ENCODE measurements at places on chromosomes 6 and 20.

DNA sequence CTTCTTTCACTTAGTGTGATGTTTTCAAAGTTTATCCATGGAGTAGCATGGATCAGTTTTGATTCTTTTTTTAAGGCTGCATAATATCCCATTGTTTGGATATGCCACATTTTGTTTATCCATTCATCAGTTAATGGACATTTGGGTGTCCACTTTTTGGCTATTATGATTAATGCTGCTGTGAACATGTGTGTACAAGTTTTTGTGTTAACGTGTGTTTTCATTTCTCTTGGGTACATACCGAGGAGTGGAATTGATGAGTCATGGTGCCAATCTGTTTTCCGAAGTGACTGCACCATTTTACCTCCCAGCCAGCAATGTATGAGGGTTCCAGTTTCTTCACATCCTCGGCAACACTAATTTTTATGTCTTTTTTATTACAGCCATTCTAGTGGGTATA lies 78.4 kb upstream of the CCDC28A start:
- DNase-seq = no peak

GRCh38 chr6:53728570-53729194 lies 63.1 kb upstream of the KLHL31 start:
- peak; percentile 49 for DNase-seq

- DNase-seq = no peak
These were observed 466.9 kb downstream of the CD83 start for GRCh38 chr6:14584450-14584849.

DNA sequence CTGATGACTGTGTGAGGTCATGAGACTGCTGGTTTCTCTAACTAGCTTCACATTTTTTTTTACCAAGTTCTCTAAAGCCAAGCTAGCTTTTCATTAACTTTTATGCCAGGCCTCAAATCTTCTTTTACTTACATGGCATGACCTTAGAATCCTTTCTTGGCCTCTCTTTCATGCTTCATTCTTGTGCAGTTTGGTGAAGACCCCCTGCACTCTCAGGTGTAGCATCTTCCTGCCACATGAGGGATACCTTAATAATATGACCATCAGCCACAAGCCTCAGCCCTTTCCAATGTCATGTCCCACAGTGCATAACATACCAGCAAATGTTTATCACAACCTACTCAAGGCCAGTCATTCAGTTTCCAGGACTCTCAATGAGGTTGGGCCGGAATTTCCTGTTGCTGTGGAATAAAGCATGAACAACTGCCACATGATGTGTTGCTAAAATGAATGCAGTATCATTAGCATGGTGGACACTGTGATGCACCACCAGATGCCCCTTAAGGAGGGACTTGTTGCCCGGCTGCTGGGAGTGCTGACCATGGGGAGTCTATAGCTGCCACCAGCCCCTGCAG lies 72.2 kb downstream of the RIN2 start:
- no peak for DNase-seq

DNA sequence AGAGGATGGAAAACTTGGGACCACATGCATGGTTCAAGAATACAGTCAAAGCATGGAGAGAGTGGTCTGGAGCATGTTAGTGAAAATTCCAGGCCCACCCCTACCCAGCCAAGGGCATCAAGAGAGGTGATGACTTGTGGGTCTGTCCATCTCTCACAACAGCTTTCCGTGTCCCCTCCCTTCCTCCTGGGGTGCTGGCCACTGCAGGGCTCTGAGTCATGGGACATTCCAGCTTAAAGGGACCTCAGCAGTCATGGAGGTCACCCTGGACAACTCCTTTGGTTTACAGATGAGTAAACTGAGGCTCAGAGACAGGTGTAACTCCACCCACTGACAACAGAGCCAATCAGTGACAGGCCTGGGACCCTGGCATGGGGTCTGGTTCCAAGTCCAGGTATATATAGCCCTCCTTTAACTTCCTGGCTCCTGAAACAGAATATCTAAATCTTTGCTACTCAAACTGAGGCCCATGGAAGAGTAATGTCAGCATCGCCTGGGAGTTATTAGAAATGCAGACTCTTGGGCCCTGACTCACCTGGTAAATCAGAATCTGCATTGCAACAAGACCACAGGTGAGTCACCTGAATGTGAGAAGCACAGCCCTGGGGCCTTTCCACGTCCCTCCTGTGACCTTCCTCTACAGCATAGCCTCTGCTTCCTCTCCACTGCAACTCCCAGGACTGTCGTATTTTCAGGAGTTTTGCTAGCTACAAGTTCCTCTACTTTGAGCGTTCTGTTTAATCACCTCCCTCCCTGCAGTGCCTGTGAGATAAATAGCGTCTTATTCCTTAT lies 170.2 kb downstream of the ZDHHC14 start:
- no peak for DNase-seq

DNA sequence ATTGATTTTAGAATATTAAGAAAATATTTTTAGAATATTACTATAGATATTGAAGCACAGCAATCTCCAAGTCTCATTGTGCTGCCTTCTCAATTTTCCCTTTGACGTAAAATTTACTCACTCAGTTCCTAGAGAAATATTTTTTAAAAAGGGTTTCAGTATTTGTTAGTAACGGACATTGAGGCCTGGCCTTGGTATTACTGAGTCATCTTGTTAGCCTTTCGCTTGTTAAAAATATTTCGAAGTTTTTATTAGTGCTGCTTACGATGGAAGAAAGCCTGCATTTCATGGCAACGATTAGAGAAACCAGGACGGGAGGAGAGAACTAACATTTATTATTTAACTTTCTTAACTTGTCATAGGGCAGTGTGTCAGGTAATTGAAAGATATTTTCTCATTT lies 82.2 kb downstream of the TIAM2 start:
- no peak for DNase-seq

DNA sequence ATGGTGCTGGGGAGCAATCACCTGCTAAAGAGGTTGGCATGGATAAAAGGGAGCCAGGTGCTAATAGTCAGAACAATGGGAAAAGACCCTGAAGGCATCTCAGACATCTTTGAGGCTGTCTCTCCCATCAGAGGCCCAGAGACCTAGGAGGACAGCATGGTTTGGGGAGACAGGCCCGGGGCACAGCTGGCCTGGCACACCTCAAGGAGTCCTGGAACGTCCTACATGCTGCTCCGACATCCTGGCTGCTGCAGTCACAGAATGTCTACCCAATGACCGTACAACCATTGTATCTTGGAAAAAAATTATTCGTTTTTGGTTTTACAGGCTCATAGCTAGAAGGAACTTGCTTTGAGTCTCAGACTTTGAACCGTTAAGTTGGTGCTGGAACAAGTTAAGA lies 4.4 kb downstream of the GMDS start:
- no peak for DNase-seq

- no peak for DNase-seq
These were observed 77.2 kb downstream of the BACH2 start for GRCh38 chr6:90219209-90219985.

- no peak for DNase-seq
These were observed 38.3 kb upstream of the SAMHD1 start for GRCh38 chr20:36989797-36990196.

DNA sequence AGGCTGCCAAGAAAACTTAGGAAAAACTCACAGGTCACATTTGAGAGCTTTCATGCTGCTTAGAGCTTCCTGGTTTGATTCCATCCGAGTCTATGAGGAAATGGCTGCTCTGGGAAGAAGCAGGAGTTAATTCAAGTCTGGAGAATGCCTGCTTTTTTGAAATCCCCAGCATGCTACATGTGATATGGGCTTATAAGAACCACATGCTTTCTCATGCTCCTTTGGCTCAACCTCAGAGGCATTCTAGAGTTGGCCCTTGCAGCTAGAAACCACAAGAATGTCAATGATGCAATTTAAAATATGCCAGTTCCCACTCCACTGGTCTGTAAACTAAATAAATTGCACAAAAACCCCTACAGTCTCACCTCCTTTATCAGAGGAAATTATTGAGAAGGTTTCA lies 142.9 kb upstream of the OLIG3 start:
- DNase-seq = no peak

DNA sequence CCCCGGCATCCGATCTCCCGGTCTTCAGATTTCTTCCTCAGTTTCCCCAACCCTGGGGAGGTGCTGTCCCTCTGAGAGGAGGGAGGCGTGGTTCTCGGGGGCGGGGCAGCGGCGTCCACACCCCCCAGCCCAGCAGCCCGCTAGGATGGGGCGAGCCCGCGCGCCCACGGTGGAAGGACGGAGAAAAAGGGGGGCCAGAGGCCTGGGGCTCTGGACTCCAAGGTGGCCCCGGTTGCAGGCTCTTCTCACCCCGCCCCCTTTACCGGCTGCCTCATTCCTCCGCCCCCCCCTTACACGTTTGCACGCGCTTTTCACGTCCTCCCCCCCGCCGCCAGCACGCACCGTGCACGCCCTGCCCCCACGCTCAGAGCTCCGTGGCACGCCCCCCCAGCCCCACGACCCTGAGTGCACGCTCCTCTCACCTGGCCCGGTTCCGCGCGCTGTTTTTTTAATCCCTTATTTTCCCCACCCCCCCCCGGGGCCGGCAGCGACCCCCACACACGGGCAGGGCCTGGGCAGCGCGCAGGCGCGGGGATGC lies 402 bp downstream of the ZBTB12 start:
- DNase-seq = no peak

DNA sequence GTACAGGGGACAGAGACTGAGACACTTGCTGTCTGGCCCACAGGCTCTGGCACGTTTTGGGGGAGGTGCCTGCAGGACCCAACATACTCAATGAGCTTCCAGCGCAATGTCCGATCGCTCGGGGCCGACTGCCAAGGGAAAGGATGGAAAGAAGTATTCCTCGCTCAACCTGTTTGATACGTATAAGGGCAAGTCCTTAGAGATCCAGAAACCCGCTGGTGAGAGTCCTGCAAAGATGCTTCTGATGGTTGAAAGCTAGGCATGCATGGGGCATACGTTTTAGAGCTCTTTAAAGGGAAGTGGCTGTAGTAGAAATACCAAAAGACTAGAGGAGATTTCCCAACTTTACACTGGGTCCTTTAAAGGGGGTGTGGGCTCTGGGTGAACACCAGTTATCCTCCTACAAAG lies 2.2 kb downstream of the PRRC2A start:
- no peak for DNase-seq

Data from activated T-cell treated with anti-CD3 and anti-CD28 coated beads, Interleukin-2, amount 50 U/mL, for 1 hour (primary cell).